ENCODE measurements at places on chromosomes 7 and 10. TPM values are rescaled to one million over a fixed set of nuclear protein-coding genes. Genes with fewer than 3 reads are reported as not detected.

DNA sequence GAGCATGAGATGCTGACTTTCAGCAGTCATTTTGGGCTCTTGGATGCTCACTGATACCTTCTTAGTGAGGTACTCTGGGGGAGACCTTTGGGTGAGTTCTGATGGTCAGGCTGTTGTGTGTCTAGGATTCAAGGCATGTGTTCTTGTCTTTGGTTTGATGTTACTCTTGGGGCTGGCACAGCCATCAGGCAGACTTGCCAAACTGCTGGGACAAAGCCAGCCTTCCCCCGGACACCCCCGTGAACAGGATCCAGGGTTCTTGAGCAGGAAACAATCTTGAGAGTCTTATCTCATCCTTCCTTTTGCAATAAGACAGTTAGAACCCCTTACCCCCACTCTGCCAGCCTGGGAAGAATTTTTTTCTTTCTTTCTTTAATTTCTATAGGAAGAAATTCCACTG is 42.2 kb downstream of the SUFU start:
- H3K4me3 ChIP-seq = no peak overlapping the region
- DNase-seq = no peak
- H3K4me1 ChIP-seq = peaks cover 14% of the 10 kb centered on the region
- peaks cover 14% of the 10 kb centered on the region for H3K36me3 ChIP-seq
- H3K27ac ChIP-seq = no peak overlapping the region

DNA sequence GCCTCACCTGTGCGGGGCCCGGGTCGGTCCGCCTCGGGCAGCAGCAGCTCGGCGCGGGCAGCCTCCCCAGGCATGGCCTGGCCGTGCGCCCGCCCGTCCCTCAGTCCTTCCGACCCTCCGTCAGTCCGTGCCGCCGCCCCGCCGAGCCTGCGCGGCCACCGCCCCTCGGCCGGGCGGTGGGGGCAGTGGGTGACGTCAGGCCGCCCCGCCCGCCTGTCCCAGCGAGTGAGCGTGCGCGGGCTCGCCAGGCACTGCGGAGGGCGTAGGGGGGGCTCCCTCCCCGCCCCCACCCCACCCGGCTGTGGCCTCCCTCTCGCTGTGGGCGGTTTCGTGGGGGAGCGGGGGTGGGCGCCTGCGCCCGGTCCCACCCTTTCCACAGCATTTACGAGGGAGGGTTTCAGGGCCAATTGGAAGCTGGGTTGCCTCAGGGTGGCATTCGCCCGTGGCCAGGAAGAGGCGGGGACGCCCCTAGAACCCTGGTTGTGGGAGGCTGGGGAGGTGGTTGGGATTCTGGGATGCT is at the start of gene NACAD:
NACAD (minus strand) TSS at position 149 of the 520 bp plus-strand sequence; CDS start at position 74, 75 bp downstream.
- peaks cover 16% of the 10 kb centered on the region for H3K4me1 ChIP-seq
- no peaks in the 10 kb centered on the region for H3K36me3 ChIP-seq
- H3K4me3 ChIP-seq = peak within 1 kb of the TSS; percentile 66

DNA sequence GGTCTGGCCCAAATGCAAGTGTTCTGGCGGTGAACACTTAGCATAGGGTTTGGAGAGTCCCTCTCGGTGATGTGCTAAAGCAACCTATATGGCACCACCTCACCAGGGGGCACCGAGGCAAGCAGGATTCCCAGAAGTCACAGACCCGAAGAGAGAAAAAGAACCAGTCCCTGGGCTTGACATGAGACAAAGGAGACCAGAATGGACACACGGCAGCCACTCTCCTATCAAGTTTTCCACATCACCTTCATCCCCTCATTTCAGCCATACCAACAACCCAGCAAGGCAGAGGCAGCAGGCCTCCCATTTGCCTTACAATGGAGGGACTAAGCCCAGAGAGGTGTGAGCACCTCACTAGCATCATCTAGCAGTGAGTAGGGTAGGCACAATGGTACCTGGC is 19.7 kb downstream of the GPRIN2 start:
- peaks cover 15% of the 10 kb centered on the region for H3K4me1 ChIP-seq
- no peak overlapping the region for H3K27ac ChIP-seq
- H3K36me3 ChIP-seq = no peaks in the 10 kb centered on the region
- no peaks in the 10 kb centered on the region for H3K27me3 ChIP-seq
- no peak overlapping the region for H3K4me3 ChIP-seq
- no peak for DNase-seq

DNA sequence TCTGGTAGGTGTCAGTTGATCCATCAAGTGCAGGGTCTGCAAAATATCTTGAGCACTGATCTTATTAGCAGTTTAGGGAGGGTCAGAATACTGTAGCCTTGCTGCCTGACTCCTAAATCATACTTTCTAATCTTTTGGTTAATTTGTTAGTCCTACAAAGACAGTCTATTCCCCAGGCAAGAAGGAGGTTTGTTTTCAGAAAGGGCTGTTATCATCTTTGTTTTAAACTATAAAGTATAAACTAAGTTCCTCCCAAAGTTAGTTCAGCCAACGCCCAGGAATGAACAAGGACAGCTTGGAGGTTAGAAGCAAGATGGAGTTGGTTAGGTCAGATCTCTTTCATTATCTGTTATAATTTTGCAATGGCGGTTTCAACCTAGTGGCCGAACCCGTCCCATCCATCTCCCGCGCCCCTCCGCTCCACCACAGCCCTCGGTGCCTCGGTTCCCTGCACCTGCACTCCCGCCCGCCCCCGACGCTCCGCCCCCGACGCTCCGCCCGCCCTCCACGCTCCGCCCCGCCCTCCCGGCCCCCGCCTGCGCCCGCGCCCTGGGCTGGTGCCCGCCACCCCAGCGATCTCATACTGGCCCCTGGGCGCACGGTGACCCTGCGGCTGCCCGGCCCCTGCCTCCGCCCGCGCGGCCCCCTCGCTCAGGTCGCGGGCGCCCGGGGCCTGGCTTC is at the start of gene ADCK2:
ADCK2 (plus strand) TSS at position 564 of the 681 bp plus-strand sequence. CDS start 386 bp downstream, outside the sequence.
- peak within 1 kb of the TSS; percentile 71 for H3K4me3 ChIP-seq
- peak within 1 kb of the TSS; percentile 92 for H3K27ac ChIP-seq
- peak; percentile 88 for DNase-seq
- H3K4me1 ChIP-seq = peaks cover 38% of the 10 kb centered on the region
- no peaks in the 10 kb centered on the region for H3K36me3 ChIP-seq

- H3K27me3 ChIP-seq = no peaks in the 10 kb centered on the region
- peaks cover 11% of the 10 kb centered on the region for H3K4me1 ChIP-seq
- H3K36me3 ChIP-seq = no peaks in the 10 kb centered on the region
- H3K4me3 ChIP-seq = no peak overlapping the region
Measured at GRCh38 chr7:105765846-105766245, 110.6 kb downstream of the ATXN7L1 start.

DNA sequence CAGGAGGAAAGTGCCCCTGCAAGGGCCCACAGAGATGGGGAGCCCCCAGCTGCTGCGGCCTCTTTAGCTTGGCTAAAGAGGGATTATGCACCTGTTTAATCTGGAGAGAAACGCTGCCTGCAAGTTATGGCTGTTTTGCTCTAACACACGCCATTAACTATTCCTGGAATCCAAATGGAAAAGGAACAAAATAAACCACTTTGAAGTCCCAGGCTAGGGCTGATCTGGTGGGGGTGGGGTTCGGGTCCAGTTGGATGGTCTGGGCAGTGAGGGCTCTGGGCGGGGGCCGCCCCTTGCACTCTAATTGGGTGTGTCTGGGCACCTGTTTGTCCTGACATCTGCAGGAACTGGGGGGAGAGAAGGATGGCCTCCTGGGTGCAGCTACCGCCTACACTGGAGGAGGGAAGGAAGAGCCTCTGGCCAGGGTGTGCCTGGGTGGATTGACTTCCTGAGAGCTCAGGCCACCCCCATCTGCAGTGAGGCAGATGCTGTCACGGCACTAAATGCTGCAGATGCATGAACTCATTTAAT is 300.6 kb downstream of the ZEB1 start:
- H3K27ac ChIP-seq = no peak overlapping the region
- H3K36me3 ChIP-seq = no peaks in the 10 kb centered on the region
- DNase-seq = no peak
- no peak overlapping the region for H3K4me3 ChIP-seq
- no peaks in the 10 kb centered on the region for H3K27me3 ChIP-seq

DNA sequence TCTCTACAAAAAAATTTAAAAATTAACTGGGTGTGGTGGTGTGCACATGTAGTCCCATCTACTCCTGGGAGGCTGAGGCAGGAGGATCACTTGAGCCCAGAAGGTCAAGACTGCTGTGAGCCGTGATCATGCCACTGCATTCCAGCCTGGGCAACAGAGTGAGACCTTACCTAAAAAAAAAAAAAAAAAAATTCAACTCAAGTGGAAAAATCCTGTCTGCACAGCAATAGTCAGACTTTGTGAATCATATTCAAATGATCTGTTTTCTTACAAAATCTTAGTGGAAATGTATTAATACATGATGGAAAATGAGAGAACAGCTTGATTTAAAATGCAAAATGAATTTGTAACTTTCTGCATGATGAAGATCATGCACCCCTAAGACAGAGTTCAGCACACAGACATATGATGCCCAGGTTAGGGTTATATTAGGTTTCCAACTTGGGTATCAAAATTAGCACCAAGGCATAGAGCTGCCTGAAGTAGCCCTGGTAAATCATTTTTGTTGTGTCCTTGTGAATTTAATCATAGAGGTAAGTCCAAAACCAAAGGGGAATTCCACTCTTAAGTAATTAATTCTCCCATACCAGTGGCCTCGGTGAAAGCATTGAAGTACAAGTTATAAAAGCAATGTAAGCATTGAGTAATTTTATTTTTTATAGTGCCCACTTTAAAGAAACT is 93.8 kb downstream of the ADD3 start:
- H3K4me3 ChIP-seq = no peak overlapping the region
- DNase-seq = no peak
- H3K36me3 ChIP-seq = peaks cover 14% of the 10 kb centered on the region
- H3K27ac ChIP-seq = no peak overlapping the region
- H3K27me3 ChIP-seq = no peaks in the 10 kb centered on the region

DNA sequence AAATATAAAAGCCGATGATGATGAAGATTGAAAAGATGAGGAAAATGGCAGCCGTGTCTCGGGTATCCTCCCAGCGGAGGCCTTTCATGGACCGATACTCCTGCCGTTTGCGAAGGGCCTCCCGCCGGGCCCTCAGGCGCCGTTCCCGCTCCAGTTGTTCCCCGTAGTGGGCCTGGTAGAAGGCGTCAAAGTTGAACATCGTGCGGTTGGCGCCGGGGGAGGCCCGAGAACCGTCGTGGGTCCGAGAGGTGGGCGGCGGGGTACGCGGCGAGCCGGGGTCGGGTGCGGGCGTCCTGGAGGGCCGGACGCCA is 553 bp downstream of the DNAJC30 start:
- no peak for DNase-seq
- H3K27me3 ChIP-seq = no peaks in the 10 kb centered on the region
- peaks cover 65% of the 10 kb centered on the region for H3K4me1 ChIP-seq
- peak overlapping the region; percentile 95 for H3K4me3 ChIP-seq
- H3K27ac ChIP-seq = peak overlapping the region; percentile 89
- H3K36me3 ChIP-seq = peaks cover 24% of the 10 kb centered on the region

DNA sequence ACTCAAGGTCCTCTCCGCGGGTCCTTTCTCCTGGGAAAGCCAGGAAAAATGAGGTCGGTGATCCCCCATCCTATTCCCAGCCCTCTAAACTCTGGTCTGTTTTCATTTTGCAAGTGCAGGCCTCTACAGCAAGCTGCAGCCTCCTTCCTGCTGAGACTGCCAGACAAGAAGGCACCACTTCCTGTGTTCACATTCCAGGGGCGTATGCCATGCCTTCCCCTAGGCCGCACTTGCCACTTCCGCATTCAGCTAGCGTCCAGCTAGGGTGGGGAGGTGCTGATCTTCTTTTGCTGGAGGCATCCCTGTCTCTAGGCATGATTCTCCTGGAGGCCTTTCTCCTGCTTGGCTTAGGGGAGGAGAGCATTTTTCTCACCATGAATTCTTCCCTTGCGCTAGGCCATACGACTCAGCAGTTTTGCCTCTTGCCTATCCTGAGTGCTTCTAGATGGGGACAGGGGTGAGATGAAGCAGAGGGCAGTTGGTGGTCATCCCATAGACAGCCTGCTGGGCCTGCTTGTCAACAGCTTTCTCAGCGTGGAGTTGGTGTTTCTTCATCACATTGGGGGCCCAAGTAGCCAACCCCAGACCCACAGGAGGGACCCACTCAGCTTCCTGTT is 328.9 kb downstream of the RPS24 start:
- DNase-seq = peak; percentile 45
- H3K4me1 ChIP-seq = no peaks in the 10 kb centered on the region

DNA sequence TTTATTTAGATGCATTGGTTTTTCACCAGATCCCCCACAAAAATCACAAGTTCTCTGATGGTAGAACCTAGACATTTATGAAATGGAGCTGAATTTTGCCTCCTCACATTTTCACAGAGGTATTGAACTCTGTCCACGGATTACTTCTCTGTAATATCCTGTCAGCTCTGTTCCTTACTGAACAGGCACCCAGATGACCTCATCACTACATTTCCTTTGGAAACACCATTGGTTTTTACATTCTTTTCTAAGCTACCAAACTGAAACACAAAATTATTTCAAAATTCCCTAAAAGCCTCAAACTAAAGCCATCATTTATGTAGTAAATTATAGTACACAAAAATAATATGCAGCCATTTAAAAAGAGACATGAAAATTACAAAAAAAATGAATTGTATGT is 98.3 kb upstream of the KCNIP2 start:
- peaks cover 16% of the 10 kb centered on the region for H3K4me1 ChIP-seq
- H3K27me3 ChIP-seq = no peaks in the 10 kb centered on the region
- H3K4me3 ChIP-seq = no peak overlapping the region
- no peak overlapping the region for H3K27ac ChIP-seq
- H3K36me3 ChIP-seq = peaks cover 16% of the 10 kb centered on the region

- no peak for DNase-seq
- no peak overlapping the region for H3K27ac ChIP-seq
- H3K4me3 ChIP-seq = no peak overlapping the region
- no peaks in the 10 kb centered on the region for H3K27me3 ChIP-seq
- H3K36me3 ChIP-seq = no peaks in the 10 kb centered on the region
Measured at GRCh38 chr7:148664324-148664723, 34.4 kb upstream of the CUL1 start.

GRCh38 chr10:101831169-101831811 is 12.3 kb downstream of the KCNIP2 start:
- H3K27ac ChIP-seq = peak overlapping the region; percentile 81
- H3K36me3 ChIP-seq = peaks cover 12% of the 10 kb centered on the region
- DNase-seq = no peak
- H3K27me3 ChIP-seq = no peaks in the 10 kb centered on the region

- no peaks in the 10 kb centered on the region for H3K36me3 ChIP-seq
- H3K27ac ChIP-seq = no peak overlapping the region
- DNase-seq = no peak
- no peaks in the 10 kb centered on the region for H3K4me1 ChIP-seq
Measured at GRCh38 chr10:67506083-67506756, 189.8 kb downstream of the CTNNA3 start.

DNA sequence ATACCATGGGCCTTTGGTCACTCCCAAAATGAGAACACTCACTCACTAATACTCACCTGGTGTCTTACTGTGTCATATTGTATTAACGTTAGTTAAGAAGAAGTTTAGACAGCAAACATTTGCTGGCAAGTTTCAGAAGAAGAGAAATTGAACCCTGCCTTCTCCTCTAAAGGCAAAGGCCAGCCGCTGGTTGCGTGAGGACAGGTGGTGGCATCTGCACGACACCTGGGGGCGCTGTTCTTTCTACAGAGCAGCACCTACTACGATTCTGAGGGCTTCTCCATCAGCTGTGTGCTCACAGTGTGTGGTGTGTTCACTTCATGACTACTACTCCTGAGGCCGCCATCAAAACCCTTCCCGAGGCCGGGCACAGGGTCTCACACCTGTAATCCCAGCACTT is 17.9 kb upstream of the CLEC2L start:
- no peaks in the 10 kb centered on the region for H3K36me3 ChIP-seq
- H3K4me3 ChIP-seq = no peak overlapping the region
- H3K27me3 ChIP-seq = no peaks in the 10 kb centered on the region
- no peak overlapping the region for H3K27ac ChIP-seq
- DNase-seq = no peak
- H3K4me1 ChIP-seq = peaks cover 1% of the 10 kb centered on the region

Gene AKR1C8
- polyA plus RNA-seq = not detected

Gene NPFFR1
- polyA plus RNA-seq = 0.05 TPM

Gene CALHM3
- polyA plus RNA-seq = not detected

Gene PODXL
- 2.9 TPM for polyA plus RNA-seq

Gene ATRNL1
- polyA plus RNA-seq = 0.12 TPM

Gene GPR22
- polyA plus RNA-seq = not detected

Data from stomach (tissue), 19 donors.